Articular chondrocyte of knee joint (primary cell): ENCODE measurements at places on chromosomes 11 and 22. TPM values are rescaled to one million over a fixed set of nuclear protein-coding genes. Genes with fewer than 3 reads are reported as not detected.

The CENPM gene
- 7.6 and 7.8 TPM in 2 replicates for total RNA-seq

The DNAL4 gene
- total RNA-seq, result 12.0 and 13.1 TPM in 2 replicates

The SAMM50 gene
- total RNA-seq, result 52.9 and 53.9 TPM in 2 replicates

The SLC17A6 gene
- not detected in 2 replicates for total RNA-seq

The RAB3IL1 gene
- total RNA-seq, result 8.5 and 11.6 TPM in 2 replicates

The NRXN2 gene
- total RNA-seq, result 2.6 and 7.6 TPM in 2 replicates
